ENCODE measurements at places on chromosomes 6 and 20.

- DNase-seq, result no peak
These were observed 664 bp upstream of the BAG6 start for GRCh38 chr6:31652925-31653724.

- no peak for DNase-seq
These were observed 569 bp downstream of the TCEA2 start for GRCh38 chr20:64063389-64064144.

- DNase-seq, result peak; percentile 66
These were observed 26.3 kb downstream of the C6orf89 start for GRCh38 chr6:36912030-36912454.

DNA sequence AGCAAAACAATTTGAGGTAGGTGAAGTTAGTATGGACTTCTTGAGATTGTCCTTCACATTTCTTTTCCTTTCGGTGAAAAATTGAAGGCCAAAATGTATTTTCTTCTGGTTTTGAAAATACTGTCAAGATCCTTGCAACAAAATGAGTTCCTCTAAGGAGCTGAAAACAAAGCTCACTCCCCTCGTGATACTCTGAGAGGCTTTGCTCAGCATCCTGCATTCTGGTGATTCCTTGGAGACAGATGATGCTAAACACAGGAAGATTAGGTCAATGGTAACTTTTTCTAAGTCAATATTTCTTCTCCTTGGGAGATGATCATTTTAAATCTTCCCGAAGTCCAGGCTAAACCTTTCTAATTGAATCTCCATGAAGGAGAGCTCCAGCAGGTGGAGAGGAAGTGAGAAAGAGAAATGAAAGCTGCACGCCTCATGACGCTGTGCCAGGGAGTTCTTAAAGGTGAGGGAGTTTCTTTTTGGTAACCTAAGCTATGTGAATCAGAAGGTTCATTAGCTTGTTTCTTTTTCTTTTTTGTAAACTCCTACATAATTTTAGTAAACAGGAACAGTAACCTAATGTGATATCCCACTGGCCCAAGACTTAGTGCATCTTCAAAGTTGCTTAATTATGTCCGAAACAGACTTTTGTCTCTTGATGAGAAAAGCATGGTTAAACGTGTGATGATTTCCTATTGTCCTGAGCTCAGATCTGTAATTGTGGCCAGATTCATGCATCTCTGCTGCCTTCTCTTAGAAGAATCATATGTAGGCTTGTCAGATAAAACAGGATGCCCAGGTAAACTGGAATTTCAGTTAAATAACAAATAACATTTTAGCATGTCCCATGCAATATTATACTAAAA lies 15.0 kb downstream of the ESR1 start:
- no peak for DNase-seq

GRCh38 chr6:52893803-52894202 lies 15.7 kb downstream of the GSTA3 start:
- DNase-seq, result no peak

GRCh38 chr6:20279051-20279450 lies 66.8 kb upstream of the MBOAT1 start:
- DNase-seq, result no peak

DNA sequence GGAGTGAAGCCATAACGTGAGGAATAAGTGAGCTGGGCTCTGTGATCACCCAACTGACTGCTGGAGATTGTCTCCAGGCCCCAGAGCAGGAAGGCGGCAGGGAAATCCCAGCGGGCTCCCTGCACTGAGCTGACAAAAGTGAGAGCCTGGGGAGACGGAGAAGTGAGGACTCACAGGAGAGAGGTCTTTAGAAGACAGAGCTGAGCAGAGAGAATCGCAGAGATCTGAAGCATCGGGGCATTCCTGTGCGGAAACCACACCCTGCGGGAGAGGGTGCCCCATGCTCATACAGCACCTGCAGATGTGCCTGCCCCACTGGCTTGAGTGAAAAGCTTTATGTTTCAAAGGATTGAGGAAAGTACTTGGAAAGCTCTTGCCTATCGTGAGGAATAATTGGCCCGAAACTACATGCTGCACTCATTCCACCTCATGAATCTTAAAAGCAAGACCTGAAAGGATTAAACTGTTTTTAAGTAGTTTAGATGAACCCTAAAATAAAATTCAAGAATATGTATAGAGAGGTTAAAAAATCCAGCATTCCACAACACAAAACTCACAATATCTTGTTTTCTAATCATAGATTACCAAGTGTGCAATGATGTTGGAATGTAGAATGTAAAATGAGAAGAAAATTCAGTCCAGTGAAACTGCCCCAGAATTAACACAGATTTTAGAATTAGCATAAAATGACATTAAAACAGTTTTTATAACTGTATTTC lies 17.7 kb upstream of the THBS2 start:
- no peak for DNase-seq

DNA sequence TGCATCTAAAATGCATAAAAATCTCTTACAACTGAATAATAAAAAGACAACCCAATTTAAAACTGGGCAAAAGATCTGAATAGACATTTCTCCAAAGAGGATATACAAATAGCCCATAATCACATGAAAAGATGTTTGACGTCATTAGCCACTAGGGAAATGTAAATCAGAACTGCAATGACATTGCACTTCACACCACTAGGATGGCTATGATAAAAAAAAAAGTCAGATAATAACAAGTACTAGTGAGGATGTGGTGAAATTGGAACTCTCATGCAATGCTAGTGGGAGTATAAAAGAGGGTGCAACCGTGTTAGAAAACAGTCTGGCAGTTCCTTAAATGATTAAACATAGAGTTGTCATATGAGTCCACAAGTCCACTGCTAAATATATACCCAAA lies 24.3 kb upstream of the TBX18 start:
- DNase-seq, result no peak

- no peak for DNase-seq
These were observed 43.7 kb downstream of the DAAM2 start for GRCh38 chr6:39835821-39836295.

- peak; percentile 49 for DNase-seq
These were observed 6.1 kb downstream of the EZR start for GRCh38 chr6:158813032-158813431.

GRCh38 chr6:36432151-36432671 lies 10.4 kb downstream of the PXT1 start:
- DNase-seq, result no peak

- DNase-seq, result no peak
These were observed 184.2 kb upstream of the FOXA2 start for GRCh38 chr20:22768266-22769178.
